ENCODE measurements at places on chromosomes 2 and 18. TPM values are rescaled to one million over a fixed set of nuclear protein-coding genes. Genes with fewer than 3 reads are reported as not detected.

NUP35 gene
- 32.6 TPM for polyA plus RNA-seq

GAREM2 gene
- 3.2 TPM for polyA plus RNA-seq

ANKRD62 gene
- polyA plus RNA-seq = not detected

ZNF396 gene
- 0.92 TPM for polyA plus RNA-seq

AQP12A gene
- not detected for polyA plus RNA-seq

Data from neural cell (in vitro differentiated cells).